ENCODE measurements at places on chromosomes 1 and 21.

GRCh38 chr1:38818175-38818976 lies 41.2 kb downstream of the RRAGC start:
- DNase-seq = no peak

DNA sequence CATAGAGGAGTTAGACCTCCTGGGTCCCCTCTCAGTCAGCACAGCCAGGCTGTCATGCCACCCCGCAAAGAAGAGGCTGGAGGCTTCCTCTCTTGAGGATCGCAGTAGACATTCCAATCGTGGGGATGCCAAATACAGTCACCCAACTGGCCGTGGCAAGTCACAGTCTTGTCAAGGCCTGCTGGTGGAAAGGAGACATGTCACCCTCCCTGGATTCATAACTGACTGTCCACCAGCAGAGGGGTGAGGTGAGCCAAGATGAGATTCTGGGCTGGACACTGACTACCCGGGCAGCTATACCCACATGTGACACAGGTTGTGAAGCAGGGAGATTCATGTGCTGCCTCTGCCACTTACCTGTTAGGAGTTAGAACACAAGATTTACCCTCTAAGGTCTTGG lies 123.5 kb upstream of the NGF start:
- no peak for DNase-seq

DNA sequence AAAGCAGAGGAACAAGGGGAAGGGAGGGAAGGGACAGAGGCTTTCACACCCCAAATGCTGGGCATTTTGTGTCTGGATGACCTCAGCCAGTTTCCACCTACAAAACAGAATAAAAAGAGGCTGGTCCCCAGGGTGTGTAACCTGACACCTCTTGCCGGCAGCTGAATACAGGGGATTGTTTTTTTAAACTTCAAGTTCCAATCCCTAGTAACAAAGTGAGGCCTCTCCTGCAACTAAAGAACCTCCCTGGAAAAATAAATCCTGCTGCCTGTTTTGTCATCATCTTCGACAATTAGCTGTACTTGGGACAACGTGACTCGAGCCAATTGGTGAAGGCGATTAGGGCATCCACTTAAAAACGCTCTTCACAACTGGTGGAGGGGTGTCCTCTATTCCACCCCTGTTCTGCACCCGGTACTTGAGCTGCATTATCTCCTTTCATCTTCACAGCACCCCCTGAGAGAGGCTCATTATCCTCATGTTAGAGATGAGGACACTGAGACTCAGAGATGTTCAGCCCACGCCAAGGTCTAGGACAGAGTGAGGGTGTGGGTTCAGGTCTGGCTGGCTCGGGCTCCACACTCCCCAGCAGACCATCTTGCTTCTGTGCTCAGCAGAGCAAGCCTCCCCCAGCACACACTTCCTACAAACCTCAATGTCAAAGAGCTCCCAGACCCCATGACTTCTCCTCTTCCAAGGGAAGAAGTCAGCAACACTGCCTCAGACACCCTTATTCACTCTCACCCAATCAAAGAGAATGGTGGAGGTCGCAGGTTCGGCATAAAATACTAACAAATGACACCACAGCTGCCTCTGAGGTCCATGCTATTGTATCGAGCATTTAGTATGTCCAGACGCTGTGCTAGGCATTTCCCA lies 15.2 kb downstream of the ITPKB start:
- peak; percentile 55 for DNase-seq

GRCh38 chr1:164320790-164321731 lies 237.9 kb upstream of the PBX1 start:
- DNase-seq = no peak

GRCh38 chr1:173733912-173734311 lies 19.1 kb downstream of the KLHL20 start:
- DNase-seq = no peak

GRCh38 chr21:16213518-16213917 lies 483.7 kb downstream of the USP25 start:
- DNase-seq = no peak

DNA sequence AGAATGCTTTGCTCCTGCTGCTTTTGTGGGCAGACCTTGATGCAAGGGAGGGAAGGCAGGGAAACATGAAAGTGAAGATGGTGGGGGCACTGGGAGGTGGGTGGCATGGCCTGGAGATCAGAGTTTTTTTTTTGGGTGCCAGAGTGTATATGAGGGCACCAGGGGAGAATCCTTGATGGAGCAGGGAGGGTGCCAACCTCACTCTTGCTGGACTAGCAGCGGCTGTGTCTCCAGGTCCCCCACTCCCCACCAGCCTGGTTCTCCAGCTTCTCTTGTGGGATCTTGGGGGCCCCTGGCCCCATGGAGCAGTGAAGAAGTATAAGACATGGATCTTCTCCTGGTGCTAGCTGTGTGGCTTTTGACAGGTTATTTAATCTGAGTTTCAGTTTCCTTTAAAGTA lies 13.5 kb upstream of the PRELP start:
- no peak for DNase-seq

DNA sequence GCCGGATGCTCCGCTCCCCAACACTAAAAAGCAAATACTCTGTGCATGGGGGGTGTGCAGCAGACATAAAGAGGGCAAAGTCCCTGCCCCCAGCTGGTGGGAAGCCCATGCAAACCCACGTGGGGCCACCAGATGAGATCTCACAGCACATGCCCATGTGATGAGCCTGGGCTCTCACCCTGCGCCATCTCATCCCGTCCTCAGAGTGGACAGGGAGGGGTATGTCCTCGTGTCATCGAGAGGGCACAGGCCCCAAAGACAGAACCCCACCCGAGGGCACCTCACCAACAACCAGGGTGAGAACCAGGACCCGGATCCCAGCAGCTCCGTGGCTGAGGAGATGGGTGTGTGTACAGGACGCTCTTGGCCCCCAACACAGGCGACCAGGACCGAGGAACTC lies 25.1 kb upstream of the ARHGEF16 start:
- DNase-seq = no peak

DNA sequence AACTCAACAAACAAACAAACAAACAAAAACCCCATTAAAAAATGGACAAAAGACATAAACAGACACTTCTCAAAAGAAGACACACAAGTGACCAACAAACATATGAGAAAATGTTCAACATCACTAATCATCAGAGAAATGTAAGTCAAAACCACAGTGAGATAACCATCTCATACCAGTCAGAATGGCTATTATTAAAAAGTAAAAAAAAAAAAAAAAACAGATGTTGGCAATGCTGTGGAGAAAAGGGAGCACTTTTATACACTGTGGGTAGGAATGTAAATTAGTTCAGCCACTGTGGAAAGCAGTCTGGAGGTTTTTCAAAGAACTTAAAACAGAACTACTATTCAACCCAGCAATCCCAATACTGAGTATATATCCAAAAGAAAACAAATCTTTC lies 94.7 kb downstream of the PLPP3 start:
- DNase-seq = no peak

DNA sequence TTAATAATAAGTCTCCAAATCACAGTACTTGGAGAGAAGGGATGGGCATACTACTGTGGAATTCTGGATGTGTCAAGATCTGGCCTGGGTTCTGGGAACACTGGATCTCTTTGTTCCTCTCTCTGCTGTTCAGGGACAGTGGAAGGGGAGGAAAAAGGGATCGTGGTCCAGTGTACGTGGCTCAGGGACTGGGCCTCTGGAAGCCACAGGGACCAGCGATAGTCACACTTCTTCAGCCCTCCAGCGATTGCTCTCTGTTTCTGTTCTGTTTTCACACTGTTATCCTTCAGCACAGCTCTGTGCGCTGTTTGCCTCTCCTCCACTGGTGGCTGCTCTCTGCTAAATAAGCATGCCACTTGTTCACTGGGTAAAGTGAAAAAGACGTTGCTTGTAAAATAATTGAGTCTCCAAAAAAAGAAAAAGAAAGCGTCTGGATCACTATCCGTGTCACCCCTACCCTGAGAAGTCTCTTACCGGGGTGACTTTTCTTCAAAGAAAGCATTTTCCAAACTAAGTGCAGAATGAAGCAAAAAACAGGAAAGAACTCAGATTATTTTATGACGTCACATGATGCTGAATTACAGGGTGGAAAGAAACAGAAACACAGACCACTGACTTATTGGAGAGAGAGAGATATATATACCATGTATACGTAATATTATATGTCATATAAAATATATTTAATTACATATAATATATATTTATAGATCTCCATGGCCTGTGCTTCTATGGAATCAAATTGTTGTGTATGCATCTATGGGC lies 279.4 kb downstream of the RGS7 start:
- DNase-seq = no peak

GRCh38 chr1:206143537-206144172 lies 26.5 kb upstream of the AVPR1B start:
- DNase-seq = no peak

DNA sequence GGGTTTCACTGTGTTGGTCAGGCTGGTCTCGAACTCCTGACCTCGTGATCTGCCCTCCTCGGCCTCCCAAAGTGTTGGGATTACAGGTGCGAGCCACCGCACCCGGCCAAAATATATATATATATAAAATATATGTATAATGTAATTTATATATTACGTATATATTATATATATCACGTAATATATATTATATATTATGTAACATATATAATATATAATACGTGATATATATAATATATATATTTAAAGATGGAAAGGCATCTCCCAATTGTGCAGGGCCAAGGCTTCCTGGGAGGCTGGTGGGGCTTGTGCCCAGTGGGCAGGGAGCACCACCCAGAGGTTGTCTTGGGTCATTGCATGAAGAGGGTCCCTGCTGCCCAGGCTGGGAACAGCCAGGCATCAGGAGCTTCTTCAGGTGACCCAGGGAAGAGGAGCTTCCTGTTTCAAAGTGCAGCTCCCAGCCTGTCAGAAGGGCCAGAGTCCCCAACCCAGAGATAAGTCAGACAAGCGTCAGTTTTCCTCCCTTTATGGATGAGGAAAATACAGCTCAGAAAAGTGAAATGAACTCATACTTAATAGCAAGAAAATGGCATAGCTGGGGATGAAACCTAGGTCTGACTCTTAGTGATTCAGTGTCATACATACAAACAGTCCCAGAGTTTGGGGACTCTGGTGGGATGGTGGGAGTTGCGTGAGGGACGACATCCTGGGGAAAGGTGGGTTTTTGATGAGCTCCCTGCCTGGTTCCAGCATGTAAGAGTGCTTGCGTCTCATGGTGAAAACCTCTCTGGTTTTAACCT lies 12.0 kb downstream of the UBE2Q1 start:
- DNase-seq = no peak

DNA sequence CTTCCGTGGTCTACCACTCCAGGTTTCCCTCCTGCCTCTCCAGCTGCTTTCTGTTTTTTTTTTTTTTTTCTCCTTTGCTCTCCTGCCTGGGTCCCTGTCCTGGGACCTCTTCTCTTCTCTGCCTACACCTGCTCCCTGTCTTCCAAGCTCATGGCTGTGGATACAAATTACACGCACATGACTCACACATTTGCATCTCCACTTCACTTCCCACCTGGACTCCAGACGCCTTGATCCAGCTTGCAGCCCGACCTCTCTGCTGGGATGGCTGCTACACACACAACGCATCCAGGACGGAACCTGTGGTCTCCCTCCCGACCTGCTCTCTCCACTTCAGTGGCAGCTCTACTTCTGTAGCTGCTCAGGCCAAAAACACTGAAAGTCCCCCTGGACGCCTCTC lies 44.4 kb upstream of the B3GALT5 start:
- no peak for DNase-seq

DNA sequence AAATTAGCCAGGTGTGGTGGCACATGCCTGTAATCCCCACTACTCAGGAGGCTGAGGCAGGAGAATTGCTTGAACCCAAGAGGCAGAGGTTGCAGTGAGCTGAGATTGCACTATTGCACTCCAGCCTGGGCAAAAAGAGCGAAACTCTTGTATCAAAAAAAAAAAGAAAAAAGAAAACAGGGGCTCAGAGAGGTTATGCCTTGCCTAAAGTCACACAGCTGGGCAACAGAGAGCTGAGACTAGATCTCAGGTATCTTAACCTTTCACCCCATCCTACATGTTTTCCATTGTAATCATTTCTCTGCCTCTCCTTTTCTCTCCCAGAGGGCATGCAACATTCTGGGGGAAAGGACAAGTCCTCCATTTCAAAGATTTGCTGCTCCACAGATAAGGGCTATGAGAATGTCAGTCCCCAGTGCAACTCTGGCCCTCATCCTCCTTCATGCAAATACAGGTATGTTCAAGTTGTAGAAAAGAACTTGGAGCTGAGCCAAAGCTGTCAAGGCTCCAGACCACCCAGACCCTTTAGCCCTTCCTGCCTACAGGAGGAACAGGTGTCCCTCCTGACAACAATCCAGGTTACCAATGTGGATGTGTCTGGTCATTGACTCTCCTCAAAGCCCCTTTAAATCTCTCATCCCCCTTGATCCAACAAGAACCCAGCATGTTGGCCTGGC lies 6.9 kb downstream of the SLC9A1 start:
- DNase-seq = no peak

DNA sequence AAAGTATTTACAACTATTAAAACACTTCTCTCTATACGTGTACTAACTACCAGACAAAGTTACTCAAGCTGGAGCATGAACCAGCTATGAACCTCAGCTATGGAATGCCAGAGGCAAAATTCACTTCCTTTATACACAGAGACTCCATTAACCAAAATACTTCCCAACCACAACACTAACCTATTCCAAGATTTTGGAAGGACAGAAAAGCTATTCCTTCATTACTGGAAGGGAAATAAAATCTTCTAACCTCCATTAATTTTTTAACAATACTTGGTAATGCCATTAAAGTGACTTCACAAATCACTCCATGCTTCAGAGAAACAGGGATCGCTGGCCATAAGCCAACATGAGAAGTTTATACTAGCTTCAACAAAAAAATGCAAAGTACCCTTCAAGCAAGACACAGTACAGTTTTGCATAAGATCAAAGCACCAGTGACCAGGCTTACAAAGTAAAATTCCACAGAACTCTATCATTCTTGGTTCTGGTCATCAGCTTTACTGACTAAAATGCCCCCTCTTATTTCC lies 58.0 kb downstream of the PUM1 start:
- no peak for DNase-seq

DNA sequence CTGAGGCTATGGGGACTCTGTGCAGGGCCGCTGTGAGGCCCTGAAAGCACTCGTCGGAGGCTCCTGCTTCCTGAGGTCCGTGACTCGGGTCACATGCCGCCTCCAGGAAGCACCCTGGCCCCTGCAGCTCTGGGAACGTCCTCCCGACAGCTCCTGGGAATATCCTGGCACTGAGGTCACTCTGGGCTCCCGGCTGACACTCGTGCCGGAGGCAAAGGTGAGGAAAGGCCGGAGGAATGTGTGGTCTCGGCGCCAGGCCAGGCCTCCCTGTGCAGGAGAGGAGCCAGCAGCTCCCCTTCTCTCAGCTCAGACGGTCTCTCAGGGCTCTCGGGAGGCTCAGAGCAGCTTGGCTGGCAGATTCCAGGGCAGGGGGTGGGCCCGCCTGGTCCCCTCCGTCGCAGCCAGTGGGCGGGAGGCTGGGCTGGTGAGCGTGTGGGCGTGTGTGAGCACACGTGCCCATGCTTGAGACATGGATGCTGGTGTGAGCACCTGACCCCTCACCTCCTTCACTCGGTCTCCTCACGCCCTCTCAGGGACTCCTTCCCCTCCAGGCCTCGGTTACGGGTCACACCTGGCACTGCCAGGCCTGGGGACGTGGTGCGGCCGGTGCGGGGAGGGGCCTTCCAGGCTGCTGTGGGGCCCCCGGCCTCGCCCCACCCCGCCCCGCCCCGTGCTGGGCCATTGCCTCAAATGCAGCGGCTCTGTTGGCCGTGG lies 5.5 kb upstream of the RNF223 start:
- peak; percentile 27 for DNase-seq

Measured in brain pericyte (primary cell).